ENCODE measurements at places on chromosomes 7 and 10. TPM values are rescaled to one million over a fixed set of nuclear protein-coding genes. Genes with fewer than 3 reads are reported as not detected.

Gene BMPR1A
- total RNA-seq: 77.9 TPM

Gene PITX3
- total RNA-seq: not detected

Gene LFNG
- total RNA-seq: 3.8 TPM

Gene ZPBP
- total RNA-seq: 1.1 TPM

Gene TMEM229A
- not detected for total RNA-seq

Gene ZNF117
- 11.4 TPM for total RNA-seq

Gene KIN
- 9.7 TPM for total RNA-seq

Gene NUTM2A
- 0.72 TPM for total RNA-seq

Gene SLC18A3
- total RNA-seq: not detected

Gene HOXA5
- 0.97 TPM for total RNA-seq

Gene TAS2R41
- total RNA-seq: not detected

Gene STRIP2
- 1.0 TPM for total RNA-seq

Gene CPXM2
- total RNA-seq: 8.0 TPM

Gene AGFG2
- total RNA-seq: 53.0 TPM

Data from ovary (tissue), 10 donors.